Activated CD4-positive, alpha-beta T cell treated with anti-CD3 and anti-CD28 coated beads, Interleukin-2, amount 10 ng/mL, durations not matched to agents 7 days and 5 days (primary cell): ENCODE measurements at places on chromosomes 4 and X. TPM values are rescaled to one million over a fixed set of nuclear protein-coding genes. Genes with fewer than 3 reads are reported as not detected.

DNA sequence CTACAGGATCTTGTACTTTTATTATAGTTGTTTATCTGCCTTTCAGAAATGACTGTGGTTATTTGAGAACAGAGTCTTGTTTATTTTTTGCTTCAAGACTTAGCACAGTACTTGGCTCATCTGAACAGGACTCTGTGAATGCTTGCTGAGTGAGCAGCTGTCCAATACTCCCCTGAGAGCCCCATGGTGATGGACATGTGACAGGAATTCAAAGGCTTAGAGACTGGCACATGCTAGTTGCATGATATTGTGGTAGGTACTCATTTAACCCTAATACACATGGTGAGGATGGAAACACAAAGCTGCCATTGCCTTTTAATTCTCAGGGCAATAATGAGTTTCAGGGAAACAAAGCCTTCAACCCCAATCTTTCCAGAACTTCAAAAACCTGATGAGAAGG, 97.3 kb downstream of the GEMIN8 start:
- DNase-seq: no peak

GRCh38 chr4:46506876-46507275, 116.9 kb upstream of the GABRA2 start:
- DNase-seq: no peak

DNA sequence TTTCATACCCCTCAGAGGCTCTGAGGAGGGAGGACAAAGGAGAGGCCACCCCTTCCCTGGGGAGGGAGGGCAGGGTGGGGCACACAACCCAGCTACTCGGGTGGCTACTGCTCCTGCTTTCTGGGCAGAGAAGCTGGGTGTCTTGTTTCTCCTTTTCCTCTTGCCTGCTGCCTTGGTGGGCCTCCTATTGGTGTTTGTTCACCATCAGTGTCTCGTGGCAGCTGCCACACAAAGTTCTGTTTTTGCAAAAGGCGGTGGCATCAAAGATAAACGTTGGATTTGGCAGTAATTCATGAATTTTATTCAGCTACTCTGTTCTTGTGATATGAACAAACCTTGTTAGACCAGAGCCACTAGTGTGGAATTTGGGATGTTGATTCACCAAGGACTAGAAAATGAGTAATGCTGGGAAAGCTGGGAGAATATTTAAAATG, 153.0 kb upstream of the SCML1 start:
- no peak for DNase-seq

CSAG3 gene
- 0.62 TPM for total RNA-seq
